ENCODE measurements at places on chromosomes 13 and 19. TPM values are rescaled to one million over a fixed set of nuclear protein-coding genes. Genes with fewer than 3 reads are reported as not detected.

CCDC70 gene
- total RNA-seq = not detected

OR7D2 gene
- 0.22 TPM for total RNA-seq

NALCN gene
- 8.2 TPM for total RNA-seq

THSD8 gene
- 1.6 TPM for total RNA-seq

CASP14 gene
- total RNA-seq = not detected

SELENOV gene
- total RNA-seq = not detected

ALOX5AP gene
- 8.4 TPM for total RNA-seq

FCER2 gene
- total RNA-seq = 0.56 TPM

KBTBD7 gene
- 5.9 TPM for total RNA-seq

IZUMO4 gene
- 1.7 TPM for total RNA-seq

SIGLEC8 gene
- 0.13 TPM for total RNA-seq

ADAMTS10 gene
- total RNA-seq = 9.1 TPM

ZNF160 gene
- total RNA-seq = 15.7 TPM

PCDH8 gene
- total RNA-seq = not detected

VSTM2B gene
- total RNA-seq = not detected

CYP4F2 gene
- total RNA-seq = not detected

CGB3 gene
- total RNA-seq = not detected

B3GNT3 gene
- total RNA-seq = not detected

ZNF583 gene
- 6.1 TPM for total RNA-seq

SLC1A6 gene
- not detected for total RNA-seq

OR7C1 gene
- total RNA-seq = not detected

ICAM5 gene
- total RNA-seq = 0.11 TPM

C2CD4C gene
- 1.7 TPM for total RNA-seq

VSTM1 gene
- not detected for total RNA-seq

RUBCNL gene
- 0.70 TPM for total RNA-seq

EVI5L gene
- total RNA-seq = 19.4 TPM

JAK3 gene
- total RNA-seq = 1.5 TPM

SLC35E1 gene
- total RNA-seq = 20.8 TPM

SOX1 gene
- total RNA-seq = not detected

CATSPERD gene
- not detected for total RNA-seq

SELENOW gene
- 1,241 TPM for total RNA-seq

TNNT1 gene
- total RNA-seq = 54.1 TPM

KLK14 gene
- total RNA-seq = 1.9 TPM

CD177 gene
- 0.32 TPM for total RNA-seq

NOVA2 gene
- 3.7 TPM for total RNA-seq

ELOF1 gene
- 32.7 TPM for total RNA-seq

KCNRG gene
- total RNA-seq = 0.32 TPM

ATP4A gene
- not detected for total RNA-seq

GRIN3B gene
- not detected for total RNA-seq

All from Right ventricle myocardium superior (tissue), 1 donor.